Stimulated activated CD8-positive, alpha-beta memory T cell treated with anti-CD3 and anti-CD28 coated beads, Interleukin-15, amount 100 ng/mL, for 1 hour (primary cell): ENCODE measurements at places on chromosomes 5 and 9.

DNA sequence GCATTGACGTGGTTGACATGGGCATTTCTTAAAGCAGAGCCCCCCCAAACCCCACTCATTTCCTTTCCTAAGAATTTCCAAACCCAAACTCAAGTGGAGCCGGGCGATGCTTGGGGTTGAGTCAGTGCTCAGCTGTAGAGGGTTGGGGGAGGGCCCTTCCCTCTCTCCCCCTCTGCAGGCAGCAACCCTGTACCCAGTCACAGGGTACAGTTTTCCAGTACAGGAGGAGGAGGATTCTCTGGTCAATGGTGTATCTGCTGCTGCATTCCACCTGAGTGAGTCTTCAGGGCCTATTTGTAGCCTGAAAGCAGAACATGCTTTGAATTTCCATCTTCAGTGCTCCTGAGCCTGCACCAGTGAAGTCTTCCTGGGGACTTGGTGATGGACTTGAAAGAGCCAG is 55.8 kb downstream of the ENTREP1 start:
- no peak for DNase-seq

DNA sequence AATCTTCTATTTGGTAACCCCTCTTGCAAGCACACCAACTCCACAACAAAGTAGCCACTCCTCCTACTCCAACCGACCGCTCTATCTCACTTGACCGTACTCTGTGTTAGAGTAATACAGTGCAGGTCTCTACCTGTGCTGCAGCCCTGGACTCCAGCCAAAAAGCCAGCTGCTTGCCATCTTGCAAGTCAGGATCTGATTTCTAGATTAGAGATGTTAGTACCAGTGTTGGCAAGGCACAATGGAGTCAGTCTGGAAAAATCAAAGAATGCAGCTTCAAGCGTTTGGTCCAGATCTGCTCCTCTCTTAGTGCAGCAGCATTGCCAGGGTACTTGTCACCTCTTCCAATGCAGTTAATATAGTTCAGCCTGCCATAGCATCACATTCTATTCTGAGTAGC is 477.6 kb downstream of the ZSWIM6 start:
- DNase-seq: no peak

GRCh38 chr5:9715891-9716335 is 85.8 kb upstream of the TAS2R1 start:
- DNase-seq: no peak

DNA sequence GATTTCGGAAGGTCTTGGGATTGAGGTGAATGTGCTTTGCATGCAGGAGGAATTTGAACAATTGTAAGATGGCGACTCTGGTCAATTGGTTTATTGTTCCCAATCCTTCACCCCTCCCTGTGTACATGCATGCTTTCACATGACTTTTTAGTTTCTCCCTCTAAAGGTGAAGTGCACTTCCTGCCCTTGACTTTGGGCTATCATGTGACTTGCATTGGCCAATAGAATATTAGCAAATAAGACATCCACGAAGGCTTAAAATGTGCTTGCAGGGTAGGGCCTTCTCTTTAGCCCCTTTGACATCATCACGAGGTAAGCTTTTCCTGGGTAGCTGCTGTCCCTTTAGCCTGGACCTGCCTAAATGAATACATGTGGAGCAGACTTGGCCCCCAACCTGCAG is 8.1 kb upstream of the ZBTB43 start:
- DNase-seq: no peak

GRCh38 chr5:133149345-133149744 is 97.5 kb downstream of the HSPA4 start:
- no peak for DNase-seq

- DNase-seq: no peak
Measured at GRCh38 chr9:136518623-136519022, 27.2 kb downstream of the NOTCH1 start.

- no peak for DNase-seq
Measured at GRCh38 chr5:2257326-2258244, 374.9 kb upstream of the IRX4 start.

DNA sequence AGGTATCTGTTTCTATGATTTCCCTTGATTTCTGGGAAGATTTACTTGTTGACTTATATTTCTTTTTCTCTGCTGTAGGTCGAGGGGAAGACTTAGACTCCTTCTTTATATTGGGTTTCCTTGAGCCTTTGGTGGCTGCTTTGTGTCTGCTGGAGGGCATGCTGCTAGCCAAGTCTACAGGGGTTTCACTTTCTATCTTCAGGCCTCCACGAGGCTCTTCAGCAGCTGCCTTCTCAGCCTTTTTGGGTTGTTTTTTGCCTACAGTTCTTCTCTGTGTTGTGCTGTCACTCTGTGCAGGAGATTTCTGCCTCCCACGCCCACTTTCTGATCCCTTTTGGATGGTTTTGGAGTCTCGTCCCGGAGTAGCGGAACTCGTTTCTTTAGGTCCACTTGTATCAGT is 23.2 kb downstream of the LEAP2 start:
- DNase-seq: no peak

DNA sequence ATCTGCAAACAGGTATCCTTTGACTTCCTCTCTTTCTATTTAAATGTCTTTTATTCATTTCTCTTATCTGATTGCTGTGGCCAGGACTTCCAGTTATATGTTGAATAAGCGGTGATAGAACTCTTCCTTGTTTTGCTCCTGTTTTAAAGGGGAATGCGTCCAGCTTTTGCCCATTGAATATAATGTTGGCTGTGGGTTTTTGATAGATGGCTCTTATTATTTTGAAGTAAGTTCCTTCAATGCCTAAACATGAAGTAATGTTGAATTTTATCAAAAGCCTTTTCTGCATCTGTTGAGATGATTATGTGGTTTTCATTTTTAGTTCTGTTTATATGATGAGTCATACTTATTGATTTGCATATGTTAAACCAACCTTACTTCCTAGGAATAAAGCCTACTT is 300.5 kb upstream of the CTNND2 start:
- DNase-seq: no peak

DNA sequence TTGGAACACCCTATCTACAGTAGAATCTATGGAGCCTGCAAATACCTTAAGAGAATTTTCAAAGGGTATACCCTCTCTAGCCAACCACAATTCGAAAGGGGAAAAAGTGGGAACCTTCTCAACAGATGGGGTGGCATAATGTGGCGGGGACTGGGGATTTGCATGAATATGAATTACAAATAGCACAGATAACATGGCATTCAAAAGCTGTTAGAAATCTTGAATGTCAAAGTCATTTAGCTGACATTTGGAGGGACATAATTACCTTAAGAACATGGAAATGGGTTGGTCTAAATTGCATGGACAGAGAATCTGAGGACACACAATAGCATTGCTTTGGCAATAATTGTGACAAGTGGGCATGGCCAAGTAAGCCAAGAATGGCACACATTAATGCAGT is 23.2 kb upstream of the TYRP1 start:
- DNase-seq: no peak

DNA sequence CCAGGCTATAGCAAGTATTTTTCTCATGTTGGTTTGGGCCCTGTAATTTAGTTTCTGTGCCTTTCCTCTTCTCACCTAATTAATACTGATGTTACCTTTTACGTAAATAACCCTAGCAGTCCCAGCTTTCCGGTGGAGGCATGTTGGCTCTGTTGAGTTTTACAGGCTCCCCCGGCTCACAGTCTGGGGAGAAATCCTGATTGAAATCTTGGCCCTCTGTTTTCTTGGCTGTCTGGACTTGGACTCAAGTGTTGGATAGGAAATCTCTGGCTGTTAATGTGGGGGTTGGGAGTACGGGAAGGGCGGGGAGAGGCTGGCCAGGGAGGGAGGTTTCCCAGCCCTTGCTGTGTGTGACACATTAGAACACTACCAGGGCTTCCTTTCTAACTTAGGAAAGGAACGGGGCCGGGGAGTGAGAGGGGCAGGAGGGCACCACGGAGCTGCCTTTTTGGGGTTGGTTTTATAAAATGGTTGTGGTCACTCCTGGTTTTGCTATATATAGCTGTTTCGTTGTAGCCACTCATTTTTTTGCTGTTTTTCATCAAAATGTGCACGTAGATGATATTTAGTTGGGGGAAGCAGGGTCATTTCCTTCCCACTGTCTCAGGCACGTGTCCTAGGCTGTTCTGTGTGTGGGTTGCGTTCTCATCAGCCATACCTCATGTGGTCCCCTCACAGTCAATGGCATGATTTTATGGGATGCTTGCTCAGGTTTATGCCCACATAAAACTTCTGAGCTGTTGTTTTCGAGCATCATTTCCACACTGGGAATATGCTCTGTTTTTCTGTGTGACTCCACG is 11.0 kb downstream of the TRIO start:
- no peak for DNase-seq

- DNase-seq: no peak
Measured at GRCh38 chr5:149616727-149617285, 35.5 kb downstream of the ARHGEF37 start.

DNA sequence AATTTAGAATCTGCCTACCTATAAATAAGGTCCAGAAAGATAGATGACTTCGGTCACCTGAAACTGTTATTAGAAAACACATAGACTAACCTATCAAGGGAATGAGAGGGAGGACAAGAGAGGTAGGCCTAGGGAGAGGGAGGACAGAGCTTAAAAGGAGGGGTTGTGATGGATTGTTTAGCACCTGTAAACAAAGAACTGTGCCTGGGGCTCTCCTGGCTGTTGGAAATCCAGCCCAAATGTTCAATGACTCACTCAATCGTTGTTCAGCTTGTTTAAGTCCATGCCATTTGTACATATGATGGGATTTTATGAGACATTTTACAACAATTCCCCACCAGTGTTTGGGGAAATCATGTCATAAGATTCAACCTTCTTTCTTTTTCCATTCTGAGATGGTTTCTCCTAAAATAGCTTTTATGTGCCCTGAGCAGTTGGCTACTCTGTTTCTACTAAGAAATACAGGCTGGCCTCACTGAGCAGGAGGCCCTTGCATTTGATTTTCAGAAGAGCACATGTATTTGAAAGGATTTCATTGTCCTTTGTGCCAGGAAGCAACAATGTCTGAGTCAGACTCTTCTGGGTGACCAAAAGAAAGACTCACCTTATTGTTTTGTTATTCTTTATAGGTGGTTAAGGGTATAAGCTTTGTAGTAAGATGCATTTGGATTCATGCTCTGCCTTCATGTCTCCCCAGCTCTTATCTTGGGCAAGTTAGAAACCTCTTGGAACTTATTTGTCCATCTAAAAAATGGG is 48.2 kb upstream of the GPR151 start:
- DNase-seq: no peak

DNA sequence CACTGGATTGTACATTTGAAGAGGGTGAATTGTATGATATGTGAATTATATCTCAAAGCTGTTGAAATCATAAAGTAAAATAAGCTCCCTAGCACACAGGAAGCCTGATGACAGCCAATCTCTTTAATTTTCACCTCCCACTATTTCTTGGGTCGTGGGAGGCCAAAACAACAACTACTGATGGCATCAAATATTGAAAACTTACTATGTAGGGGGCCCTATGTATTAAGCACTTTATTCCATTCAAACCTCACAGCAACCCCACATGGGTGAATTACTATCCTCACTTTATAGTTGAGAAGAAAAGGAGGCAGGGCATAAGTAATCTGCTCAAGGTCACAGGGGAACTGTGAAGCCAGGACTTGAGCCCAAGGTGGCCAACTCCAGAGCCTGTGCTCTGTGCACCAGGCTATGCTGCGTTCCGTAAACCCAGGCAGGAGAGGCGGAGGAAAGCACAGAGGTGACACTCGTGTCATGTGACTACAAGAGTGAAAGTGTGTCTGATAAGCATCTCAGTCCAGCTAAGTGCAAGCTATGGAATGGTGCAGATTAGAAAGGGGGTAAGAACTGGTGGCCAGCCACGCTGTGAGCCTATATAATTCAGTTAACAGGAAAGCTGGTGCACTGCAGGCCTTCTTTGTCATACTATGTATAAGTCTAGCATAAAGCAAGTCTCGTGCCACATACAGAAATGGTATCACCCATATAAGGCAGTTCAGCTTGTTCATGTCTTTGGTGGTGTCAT is 221.0 kb downstream of the DCP2 start:
- DNase-seq: no peak

DNA sequence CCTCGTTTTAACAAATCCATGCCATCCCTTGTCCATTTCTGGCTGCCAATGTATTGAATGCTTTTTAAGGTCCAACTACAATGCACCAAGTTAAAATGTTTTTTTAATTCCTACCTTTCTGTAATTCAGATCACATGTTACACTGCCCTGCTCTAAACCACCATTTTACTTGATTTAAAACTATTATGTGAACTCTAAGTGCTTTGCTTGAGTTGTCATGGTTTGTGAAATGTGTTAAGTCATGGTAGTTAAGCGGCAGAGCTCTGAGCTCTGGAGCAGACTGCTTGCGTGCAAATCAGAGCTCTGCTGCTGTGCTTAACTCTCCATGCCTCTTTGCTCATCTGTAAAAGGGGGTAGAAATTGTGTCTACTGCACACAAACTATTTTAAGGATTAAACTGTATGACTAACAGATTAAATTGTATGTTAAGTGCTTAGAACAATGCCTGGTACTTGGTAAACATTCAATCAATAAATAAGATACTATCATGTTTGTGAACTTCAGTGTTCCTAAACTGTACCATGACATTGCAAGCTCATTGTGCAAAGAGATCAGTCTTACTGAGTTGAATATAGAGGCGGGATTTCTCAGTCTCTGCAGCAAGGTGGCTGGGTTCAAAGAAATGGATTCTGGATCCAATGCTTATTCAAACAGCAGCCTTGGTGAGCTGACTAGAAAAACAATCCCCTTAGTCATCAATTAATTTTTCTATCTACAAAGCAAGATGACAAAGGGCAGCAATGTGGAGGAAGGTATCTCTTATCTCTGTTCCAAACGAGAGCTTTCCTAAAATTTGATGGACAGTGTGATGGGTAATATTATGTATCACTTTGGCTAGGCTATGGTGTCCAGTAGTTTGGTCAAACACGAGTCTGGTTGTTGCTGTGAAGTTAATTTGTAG is 16.1 kb upstream of the CMBL start:
- DNase-seq: no peak

GRCh38 chr5:159210210-159210661 is 883 bp upstream of the RNF145 start:
- no peak for DNase-seq

- DNase-seq: no peak
Measured at GRCh38 chr5:121296356-121296755, 555.3 kb upstream of the FTMT start.

- no peak for DNase-seq
Measured at GRCh38 chr9:87372356-87372851, 125.3 kb upstream of the DAPK1 start.

DNA sequence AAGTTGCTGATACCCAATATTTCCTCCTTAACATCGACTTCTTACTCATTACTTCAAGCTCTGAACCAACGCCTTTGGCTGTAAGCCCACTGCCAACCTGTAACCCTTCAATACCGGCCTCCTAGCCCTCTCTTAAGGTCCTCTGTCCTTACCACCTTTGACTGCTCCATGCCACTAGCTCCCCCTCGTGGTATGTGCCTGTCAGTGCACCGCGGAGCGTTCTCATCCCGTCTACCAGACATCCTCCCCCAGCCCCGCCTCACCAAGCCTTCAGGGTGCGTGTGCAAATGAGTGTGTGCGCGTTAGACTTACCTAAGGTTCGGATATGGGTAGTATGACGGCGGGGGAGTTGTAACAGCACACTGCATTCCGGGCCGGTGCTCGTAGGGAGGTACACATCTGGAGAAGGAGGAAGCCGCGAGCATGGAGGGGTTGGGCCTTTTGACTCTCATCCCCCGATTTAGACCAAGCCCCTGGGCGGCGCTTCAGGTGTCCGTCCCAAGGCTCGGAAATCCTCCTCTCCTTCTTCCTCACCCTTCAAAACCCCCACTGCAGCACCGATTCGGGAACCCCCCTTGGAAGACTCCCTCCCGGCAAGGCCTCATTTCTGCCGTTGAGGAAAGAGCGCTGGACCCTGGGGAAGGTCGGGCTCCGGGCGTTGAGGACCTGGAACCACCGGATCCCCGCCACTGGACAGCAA is 2.8 kb upstream of the MYORG start:
- DNase-seq: peak; percentile 80
